ENCODE measurements at places on chromosomes 1 and 21. TPM values are rescaled to one million over a fixed set of nuclear protein-coding genes. Genes with fewer than 3 reads are reported as not detected.

DNA sequence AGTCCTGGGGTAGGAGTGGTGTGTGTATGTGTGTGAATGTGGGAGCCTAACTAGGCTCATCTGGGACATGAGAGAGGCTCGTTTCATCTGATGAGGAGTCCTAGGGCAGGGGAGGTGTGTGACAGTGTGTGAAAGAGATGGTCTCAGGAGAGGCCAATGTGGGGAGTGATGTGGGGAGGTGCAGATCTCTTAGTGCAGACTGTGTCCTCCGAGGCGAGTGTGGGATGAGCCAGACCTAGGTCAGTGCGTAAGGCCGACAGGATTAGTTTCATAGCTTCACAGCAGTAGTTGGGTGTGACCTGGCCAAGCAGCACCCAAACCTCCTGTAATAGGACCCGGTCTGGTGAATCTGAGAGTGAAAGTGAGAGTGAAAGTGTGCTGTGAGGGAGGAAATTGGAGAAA, 94.7 kb downstream of the LIPI start:
- peak; percentile 53 for DNase-seq

DNA sequence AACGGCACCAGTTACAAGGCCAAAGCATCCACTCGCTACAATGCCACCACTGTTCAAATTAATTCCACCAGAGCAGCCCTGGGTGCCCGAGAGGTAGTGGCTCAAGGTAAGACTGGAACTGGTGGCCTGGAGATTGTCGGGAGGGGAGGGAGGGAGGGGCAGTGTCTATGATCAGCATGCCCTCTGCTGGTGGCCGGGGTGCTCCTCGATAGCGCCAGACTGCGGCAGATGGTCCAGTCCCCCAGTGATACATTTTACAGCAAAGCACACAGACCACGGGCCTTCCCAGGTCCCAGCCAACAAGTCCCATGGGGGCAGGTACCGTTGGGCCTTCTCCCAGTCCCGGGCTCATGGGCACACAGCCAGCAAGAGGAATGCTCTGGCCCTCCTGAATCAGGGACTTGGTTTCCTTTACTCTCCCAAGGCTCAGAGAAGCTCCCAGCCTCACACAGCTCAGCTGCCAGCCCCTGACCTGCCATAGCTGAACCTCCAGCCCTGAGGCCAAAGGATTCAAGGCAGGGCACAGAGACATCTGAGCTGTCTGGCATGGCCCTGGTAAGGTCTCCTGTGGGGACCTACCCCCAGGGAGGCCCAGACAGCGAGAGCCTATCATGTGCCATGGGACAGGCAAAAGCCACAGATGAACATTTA, 15.3 kb downstream of the ACOT7 start:
- no peak for DNase-seq

GRCh38 chr1:28144203-28145135, 32.0 kb downstream of the PTAFR start:
- peak; percentile 70 for DNase-seq

- DNase-seq, result no peak
These were observed 1240.7 kb downstream of the BRINP3 start for GRCh38 chr1:189237008-189237407.

- DNase-seq, result peak; percentile 61
These were observed 3.0 kb upstream of the FOXD3 start for GRCh38 chr1:63319046-63320021.

DNA sequence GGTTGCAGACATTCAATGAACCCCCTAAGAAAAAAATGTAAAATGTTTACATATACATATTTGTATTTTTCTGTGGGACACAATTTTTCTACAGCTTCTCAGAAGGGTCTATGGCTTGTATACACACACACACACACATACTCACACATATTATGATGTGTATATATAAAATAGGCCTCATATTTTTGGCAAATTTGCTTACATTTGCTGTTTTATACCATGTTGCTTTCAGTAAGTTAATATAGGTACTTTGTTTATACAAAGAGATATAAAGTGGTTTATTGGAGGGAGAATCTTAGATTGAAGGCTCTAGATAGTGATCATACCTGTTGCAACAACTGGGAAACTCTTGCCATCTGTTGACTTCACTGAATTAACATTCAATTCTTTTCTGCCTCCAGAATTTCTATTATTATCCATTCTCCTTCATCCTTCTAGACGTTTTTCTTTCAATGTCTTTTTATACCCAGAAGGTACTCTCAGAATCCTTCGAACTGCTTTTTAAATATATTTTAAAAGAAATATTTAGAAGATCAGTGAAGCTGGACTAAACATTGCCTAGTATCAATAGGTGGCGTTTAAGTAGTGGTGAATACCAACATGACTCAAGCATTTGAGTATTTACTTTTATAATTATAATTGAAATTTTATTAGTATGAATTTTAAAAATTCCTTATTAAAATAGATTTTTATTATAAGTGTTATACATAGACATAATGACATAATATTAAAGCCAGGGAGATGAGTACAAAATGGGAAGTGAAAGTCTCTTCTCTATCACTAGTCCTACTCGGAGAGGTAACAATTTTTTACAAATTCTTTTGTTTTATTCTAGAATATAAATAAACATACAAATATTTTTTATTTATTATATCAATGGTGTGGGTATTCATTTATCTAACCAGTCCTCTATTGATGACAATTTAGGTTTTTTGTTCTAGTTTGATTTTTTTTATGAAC, 10.2 kb downstream of the CD55 start:
- no peak for DNase-seq

GRCh38 chr1:229116114-229116513, 154.8 kb upstream of the RAB4A start:
- no peak for DNase-seq

DNA sequence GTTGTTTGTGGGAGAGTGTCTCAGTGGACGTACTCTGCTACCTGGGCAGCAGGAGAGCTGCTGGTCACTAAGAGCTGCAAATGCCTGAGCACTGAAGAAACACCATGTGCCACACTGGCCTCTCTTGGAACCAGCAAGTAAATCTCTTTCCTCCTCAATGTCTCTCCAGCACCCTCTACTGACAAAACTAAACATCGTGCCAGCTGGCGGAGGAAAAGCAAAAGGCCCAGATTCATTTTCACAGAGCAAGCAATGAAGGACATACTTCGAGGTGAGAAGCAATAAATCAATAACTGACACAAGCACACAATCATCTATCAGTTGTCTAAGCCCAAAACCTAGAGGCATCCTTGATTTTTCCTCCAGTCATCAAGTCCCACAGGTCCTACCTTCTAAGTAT, 78.1 kb downstream of the RERE start:
- DNase-seq, result no peak

Gene SH2D2A
- 282 TPM for total RNA-seq

Gene SPRR2E
- not detected for total RNA-seq
